ENCODE measurements at places on chromosomes 1 and 21. TPM values are rescaled to one million over a fixed set of nuclear protein-coding genes. Genes with fewer than 3 reads are reported as not detected.

The SSBP3 gene
- 104 TPM for total RNA-seq

The MOB3C gene
- 25.8 TPM for total RNA-seq

The RAP1GAP gene
- total RNA-seq: 14.7 TPM

The CYP4Z1 gene
- 3.5 TPM for total RNA-seq

The EVA1C gene
- total RNA-seq: 65.8 TPM

Measured in sciatic nerve (tissue), 2 donors.